NCI-H187 treated with DMSO at 0.1 percent for 48 hours (cell line): ENCODE measurements at places on chromosomes 4 and X.

DNA sequence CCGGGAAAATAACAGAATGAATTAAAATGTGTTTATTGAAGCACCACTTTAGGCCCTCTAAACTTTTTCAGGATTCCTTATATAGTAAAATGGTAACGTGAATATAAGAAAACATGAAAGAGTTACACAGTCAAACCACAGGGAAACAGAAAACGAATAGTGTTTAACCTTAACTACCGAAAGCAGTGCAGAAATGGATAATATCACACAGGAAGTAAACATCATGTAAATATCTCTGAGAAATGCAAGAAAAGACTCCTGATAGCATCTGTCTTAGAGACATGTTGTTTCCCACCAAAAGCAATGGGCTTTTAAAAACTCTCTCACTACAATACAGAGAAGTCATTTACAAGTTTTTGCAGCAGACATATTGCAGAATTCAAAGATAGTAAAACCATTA, 323.9 kb upstream of the CXXC4 start:
- DNase-seq, result no peak

GRCh38 chrX:4572691-4573090, 859.2 kb upstream of the PRKX start:
- DNase-seq, result peak; percentile 95

- no peak for DNase-seq
These were observed 180.7 kb downstream of the DHRSX start for GRCh38 chrX:2320089-2320488.

DNA sequence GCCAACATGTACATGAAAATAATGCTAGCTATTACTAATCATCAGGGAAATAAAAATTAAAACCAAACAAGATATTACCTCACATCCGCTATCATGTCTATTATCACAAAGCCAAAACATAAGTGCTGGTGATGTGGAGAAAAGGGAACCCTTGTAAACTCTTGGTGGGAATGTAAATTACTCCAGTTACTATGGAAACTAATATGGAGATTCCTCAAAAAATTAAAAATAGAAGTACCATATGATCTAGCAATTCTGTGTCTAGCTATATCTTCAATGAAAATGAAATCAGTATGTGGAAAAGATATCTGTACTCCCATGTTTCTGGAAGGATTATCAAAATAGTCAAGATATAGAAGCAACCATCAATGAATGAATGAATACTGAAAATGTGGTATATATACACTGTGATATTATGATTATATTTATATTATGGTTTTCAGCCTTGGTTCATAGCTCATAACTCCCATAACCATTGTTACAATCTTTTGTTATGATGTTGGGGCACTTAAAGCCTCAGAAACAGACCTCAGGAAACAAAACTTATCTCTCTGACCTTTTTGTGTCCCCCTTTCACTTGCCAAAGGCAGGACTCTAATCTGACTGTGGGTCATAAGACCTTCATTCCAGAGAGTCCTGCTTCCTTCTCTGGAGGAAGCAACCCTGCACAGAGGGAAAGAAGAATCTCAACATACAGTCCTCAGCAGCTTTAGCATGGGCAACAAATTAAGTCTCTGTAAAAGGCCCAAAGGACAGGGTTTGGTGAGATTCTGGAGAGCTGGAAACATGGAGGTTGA, 933.2 kb downstream of the ADGRL3 start:
- no peak for DNase-seq

DNA sequence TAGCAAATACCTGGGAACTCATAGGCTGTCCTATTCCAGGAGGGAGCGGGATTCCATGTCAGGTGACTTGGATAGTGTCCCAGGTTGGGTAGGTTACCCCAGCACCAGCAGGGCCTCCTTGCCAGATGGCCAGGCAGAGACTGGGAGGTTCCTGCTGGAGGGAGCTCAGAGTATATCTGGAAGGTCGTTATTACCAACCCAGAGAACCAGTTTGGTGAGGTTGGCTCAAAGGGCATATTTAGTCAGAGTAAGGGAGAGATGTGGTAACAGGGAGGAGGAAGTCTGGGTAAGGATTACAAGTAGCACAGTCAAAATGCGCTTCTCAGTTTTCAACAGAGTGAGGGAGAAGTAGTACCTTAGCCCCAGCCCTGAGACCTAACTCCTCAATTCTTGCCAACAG, 53.3 kb upstream of the LNX1 start:
- no peak for DNase-seq

- no peak for DNase-seq
These were observed 1093.0 kb upstream of the TENM3 start for GRCh38 chr4:181150191-181150590.

- peak; percentile 34 for DNase-seq
These were observed 11.9 kb downstream of the G6PD start for GRCh38 chrX:154534526-154535322.

GRCh38 chr4:39205000-39205399, 22.7 kb downstream of the WDR19 start:
- no peak for DNase-seq

- DNase-seq, result no peak
These were observed 2.4 kb downstream of the MORC4 start for GRCh38 chrX:106997611-106998010.

- DNase-seq, result no peak
These were observed 41.5 kb downstream of the REELD1 start for GRCh38 chr4:146255874-146256273.

- DNase-seq, result peak; percentile 32
These were observed 88.3 kb downstream of the EVC2 start for GRCh38 chr4:5619913-5620625.

GRCh38 chr4:139278912-139279759, 889 bp downstream of the MGARP start:
- DNase-seq, result no peak

GRCh38 chr4:149084144-149084543, 641.9 kb upstream of the NR3C2 start:
- DNase-seq, result no peak

- DNase-seq, result no peak
These were observed 9.5 kb downstream of the HPGDS start for GRCh38 chr4:94332983-94333590.

DNA sequence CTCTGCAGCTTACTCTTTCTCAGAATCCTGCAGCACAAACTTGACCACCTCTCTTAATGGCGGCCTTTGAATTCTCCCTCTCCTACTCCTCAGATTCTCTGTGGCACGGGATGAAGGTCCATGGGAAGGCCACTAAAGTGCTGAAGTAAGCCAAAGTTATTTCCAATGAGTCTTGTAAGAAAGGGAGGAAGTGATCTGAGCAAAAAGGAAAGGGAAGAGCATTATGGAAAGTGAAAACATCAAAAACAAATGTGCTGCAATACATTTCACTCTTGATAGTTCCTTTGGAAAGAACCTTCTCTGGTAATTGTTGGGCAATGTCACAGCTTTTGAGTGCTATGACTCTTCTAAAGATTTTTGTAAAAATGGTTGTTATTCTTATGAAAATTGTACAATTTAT, 54.3 kb upstream of the CAMK2D start:
- no peak for DNase-seq

DNA sequence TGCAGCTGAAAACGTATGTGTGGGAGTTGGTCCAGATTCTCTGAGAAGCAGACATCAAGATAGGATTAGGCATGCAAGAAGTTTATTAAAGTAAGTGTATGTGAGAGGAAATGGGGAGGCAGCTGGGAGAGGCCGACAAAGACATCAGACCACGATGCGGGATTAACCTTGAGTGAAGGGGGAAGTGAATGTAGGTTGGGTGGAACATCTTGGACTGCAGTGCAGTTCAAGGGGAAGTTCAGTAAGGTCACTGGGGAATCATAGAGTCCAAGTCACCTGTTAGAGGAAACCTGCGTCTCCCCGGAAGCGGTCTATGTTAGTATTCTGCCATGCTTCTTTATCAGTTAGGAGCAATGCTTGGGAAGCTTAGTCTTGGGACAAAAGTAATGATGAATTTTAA, 22.0 kb downstream of the CXCL8 start:
- DNase-seq, result no peak

- no peak for DNase-seq
These were observed 37.9 kb upstream of the FAT4 start for GRCh38 chr4:125276811-125277210.

DNA sequence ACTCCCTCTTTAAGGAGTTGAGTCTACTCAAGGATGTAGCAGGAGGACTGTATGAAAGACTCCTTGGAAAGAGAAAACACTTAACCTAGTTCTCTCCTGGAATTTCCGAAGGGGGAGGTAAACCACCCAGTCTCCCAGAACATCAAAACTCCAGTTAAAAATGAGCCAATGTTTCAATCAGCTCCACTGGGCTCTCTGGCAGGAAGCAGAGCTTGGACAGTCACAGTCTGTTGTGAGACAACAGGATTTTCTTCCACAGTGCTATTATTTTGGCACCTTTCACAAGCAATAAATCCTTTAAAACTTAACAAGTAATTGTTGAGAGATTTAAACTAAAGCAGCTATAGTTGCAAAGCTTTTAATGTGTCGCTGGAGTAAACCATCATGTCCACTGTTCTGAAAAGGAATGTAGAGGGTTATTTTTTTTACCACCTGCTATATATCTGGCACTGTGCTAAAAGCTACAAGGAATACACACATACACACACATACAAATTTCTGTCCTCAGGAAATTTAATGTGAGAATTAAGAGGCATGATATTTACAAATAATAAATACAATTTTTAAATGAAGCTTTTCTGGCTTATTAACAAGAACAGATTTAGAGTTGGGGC, 229.2 kb upstream of the INTU start:
- no peak for DNase-seq

- no peak for DNase-seq
These were observed 6.3 kb downstream of the PSAPL1 start for GRCh38 chr4:7428261-7429068.

GRCh38 chrX:12128017-12128416, 10.3 kb upstream of the FRMPD4 start:
- DNase-seq, result no peak

DNA sequence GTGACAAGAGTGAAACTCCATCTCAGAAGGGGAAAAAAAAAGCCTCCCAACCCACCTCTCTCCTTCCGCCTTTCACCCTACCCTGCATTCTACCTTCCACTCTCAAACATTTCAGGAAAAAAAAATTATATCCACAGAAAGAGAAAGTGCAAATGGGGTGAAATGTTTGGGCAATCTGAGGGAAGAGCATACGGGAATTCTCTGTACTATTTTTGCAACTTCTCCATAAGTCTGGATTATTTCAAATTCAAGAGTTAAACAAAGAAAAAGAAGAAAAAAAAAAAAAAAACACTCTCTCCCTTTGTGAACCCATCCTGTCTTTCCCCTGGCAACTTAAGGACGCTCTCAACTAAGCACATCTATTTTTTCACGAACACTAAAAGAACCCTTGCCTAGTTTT, 41.3 kb downstream of the AFAP1 start:
- DNase-seq, result no peak

DNA sequence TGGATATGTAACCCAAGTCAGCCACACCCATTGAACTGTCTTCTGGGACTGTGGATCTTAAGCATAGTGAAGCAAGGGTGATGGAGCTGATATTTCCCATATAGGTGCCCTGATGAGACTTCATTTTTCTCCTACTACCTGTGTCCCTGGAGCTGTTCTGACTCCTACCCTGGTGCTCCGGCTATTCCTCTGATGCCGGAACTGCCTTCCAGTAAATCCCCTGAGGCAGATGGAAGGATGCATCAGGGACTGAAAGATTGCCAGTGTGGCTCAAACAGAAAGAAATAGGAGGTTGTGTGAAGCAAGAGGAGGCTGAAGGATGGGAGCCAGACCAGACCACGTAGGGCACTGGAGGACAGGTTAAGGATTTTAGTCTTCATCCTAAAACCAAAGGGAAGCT, 74.7 kb downstream of the HOPX start:
- no peak for DNase-seq

GRCh38 chr4:27007507-27007906, 146.9 kb downstream of the STIM2 start:
- no peak for DNase-seq

DNA sequence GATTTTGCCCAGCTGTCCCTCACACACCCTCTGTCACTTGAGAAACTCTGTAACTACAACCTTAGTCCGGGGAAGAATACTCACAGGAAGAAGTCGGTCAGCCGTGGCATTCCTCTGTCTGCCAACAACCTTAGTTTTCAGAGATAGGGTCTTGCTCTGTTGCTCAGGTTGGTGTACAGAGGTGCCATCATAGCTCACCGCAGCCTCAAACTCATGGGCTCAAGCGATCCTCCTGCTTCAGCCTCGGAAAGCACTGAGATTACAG, 12.2 kb upstream of the SPCS3 start:
- DNase-seq, result no peak

GRCh38 chrX:130848763-130849162, 54.2 kb downstream of the ENOX2 start:
- no peak for DNase-seq

DNA sequence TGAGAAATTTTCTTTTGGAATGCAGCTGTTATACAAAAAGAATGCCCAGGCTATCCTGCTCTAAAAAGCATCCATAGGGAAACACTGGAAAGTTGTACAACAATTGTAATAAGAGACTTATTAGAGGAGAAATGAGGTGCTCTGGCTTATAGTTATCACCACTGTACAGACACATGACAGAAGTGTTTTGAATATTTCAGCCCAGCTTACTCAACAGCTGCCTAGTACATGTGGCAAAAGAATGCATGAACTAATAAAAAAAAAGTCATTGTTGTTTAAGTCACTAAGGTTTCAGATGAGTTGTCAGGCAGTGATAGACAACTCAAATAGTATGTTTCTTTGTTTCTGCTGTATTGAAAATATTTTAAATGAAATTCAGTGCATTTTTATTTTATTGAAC, 307.7 kb downstream of the GPM6A start:
- DNase-seq, result no peak

GRCh38 chr4:122831515-122832196, 5.0 kb downstream of the FGF2 start:
- no peak for DNase-seq

DNA sequence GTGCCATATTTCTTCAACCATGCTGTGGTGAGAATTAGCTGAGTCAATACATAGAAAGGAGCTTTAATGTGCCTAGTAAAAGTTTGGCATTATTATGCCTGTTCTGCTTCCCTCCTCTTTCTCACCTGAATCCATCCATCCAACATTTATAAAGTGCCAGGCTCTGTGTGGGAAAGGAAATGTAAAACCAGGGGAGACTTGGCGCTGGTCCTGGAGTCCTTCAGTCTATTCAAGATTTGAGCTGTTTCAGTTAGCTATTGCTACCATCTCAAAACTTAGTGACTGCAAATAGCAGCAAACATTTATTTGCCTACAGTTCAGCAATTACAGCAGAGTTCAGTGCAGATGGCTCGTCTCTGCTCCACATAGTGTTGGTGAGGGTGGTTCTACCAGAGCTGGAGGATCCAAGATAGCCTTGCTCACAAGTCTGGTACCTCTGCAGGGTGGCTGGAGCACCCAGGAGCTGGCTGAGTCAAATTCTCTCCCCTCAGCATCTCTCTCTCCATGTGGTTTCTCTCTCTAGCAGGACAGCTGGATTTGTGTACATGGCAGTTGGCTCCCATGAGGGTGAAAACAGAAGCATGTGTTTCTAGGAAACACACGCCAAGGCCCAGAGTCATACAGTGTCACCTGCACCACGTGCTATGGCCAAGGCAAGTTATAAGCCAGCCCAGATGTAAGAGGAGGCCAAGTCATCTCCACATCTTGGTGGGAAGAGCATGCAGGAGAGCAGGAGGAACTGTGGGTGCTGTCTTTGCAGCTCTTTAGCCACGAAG, 77.3 kb downstream of the FHDC1 start:
- no peak for DNase-seq

GRCh38 chrX:63032811-63033210, 318.3 kb downstream of the SPIN4 start:
- no peak for DNase-seq

GRCh38 chr4:5198656-5199541, 147.6 kb downstream of the STK32B start:
- DNase-seq, result peak; percentile 80

GRCh38 chr4:181194096-181194495, 1049.1 kb upstream of the TENM3 start:
- no peak for DNase-seq

GRCh38 chr4:1192091-1192492, 19.7 kb upstream of the SPON2 start:
- no peak for DNase-seq
